ENCODE measurements at places on chromosomes 2 and 18. TPM values are rescaled to one million over a fixed set of nuclear protein-coding genes. Genes with fewer than 3 reads are reported as not detected.

DNA sequence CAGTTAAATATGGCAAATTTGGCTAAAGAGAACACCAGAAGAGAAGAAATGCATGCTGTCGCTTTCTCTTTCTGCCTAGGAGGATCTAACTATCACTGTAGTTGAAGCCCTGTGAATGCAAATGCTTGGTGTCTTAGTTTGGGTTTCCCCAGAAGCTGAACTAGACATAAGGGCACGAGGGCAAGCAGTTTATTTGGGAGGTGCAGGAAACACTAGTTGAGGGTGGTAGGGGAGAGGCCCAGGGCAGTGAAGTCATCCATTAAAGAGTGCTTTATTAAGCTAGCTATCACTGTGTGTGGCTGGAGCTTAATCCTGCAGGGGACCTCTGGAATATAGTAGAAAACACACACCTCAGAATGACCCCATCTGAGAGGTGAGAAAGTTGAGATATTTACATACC lies 639.8 kb upstream of the ZEB2 start:
- DNase-seq: no peak

DNA sequence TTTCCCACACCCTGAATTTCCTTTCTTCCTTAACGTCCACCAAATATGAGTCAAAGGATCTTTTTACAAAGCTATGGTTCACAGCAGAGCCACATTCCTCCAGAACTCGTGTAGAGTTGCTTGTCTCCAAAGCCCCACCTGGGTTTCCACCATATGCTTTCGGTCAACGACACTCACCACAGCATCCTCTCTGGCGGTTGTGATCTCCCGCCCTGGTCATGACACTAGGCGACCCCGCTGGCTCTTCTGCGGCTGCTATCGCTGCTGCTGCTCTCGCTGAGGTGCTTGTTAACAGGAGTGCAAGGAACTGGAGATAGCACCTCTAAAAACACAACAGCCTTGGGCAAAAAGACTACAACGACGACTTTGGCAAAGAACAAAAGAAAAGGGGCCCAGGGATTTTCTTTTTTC lies 340 bp downstream of the SLC40A1 start:
- DNase-seq: no peak

Gene EVX2
- total RNA-seq: not detected

DNA sequence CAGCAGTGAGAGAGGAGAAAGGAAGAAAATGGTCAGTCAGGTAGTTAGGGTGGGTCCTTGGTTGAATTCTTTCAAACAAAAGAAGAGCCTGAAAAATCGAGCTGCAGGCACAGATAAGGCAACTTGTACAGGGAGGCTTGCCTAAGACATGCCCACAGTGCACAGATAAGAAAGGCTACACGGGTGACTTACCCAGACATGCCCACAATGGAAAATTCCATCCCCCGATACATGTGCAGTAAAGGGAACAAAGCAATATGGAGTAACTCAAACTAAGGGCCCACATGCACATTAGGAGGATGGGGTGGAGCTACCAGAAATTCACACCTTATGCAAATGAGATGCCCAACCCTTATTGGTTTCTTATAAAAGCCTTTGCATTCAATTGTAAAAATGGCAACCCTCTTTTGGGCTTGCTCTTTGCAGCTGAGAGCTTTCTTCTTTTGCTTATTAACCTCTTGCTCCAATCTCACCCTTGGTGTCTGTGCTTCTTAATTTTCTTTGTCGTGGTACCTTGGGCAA lies 110.3 kb upstream of the RMP24 start:
- DNase-seq: no peak

Gene CHRNA1
- total RNA-seq: 0.94 TPM

DNA sequence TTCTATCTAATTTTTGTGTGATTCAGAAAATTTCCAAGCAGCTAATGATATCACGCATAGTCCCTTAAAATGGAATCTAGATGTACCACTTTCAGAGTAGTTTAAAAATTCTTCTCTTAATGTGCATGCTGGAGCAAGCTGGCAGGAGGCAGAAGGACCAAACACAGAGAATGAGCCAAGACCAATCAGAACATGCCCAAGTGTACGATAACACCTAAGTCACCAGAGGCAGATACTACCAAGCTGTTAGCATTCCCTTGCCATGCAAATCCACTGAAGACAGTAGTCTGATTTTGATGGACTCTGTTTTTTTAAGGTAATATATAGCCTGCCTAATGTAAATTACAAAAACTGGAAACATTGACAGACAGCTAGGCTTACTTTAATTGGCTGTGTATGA lies 109.3 kb downstream of the DNAH7 start:
- DNase-seq: no peak

DNA sequence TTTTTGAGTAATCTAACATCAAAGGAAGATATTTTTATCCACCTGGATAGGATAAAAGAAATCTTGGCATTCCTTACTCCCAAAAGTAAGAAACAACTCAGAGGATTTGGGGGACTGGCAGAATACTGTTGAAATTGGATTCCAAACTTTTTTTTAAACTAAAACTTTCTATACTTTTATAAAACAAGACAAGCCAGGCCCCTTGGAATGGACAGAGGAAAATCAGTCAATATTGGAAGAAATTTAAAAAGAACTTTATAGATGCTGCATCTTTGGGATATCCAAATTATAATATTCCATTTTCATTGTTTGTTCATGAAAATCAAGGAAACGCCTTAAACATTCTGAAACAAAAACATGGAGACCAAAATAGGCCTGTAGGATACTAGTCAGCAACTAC lies 147.6 kb upstream of the PIEZO2 start:
- no peak for DNase-seq

Gene KCNK3
- not detected for total RNA-seq

DNA sequence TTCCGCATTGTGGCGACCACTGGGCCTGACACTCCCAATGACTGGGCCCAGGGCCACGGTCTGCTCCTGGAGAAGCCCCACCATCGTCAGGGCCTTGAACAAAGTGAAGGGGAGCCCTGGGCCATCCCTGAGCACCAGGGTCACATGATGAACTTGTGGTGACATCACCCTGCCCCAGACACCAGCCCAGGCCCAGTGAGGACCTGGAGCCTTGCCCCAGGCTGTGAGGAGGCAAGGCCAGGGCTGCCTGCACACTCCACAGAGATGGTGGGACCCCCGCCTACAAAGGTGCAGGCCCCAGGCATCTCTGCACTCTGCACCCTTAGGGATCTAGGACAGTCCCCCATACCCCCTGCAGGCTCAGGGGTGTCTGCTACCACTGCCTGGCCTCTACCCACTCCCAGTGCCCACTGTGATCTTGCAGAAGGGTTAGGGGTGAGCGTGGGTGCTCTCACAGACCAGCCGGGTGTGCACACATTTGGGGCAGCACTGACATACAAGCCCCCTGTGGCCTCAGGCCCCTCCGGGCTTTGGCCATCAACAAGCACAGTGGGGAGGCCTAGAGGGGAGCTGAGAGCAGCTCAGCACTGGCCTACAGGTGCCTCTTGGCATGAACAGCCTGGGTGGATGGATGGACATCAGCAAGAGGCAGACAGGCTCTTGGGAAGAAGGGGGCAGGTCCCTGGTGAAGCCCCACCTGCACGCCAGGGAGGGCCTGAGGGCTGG lies 624.0 kb upstream of the LRRTM4 start:
- no peak for DNase-seq

DNA sequence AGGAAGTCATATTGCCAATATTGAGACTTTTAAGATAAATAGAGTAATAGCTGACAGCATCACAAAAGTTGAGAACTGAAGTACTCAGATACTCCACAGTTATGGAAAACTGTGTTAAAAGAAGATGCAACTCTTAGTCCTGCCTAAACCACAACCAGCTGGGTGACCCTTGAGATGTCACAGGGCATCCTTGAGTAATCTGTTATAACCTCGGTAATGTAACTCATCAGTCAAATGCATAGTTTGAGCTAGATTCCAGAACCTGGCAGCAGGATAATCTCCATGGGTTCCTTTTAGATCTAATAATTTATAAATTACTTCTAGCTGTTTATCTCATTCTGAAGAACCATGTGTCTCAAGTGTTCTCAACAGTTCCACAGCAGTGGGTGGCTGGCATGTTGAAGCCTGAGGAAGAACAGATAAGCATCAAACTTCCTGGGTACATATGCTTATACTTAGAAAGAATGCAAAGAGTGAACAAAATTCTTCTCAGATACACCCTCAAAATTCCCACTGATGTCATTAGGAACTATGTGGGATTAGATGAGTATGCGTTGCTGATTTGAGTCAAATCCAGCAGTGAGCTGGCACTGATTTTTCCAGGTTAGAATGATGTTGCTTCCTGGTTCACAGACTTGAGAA lies 304.1 kb upstream of the ERBB4 start:
- DNase-seq: no peak

GRCh38 chr2:242001853-242002252 lies 132.3 kb downstream of the RTP5 start:
- DNase-seq: no peak

DNA sequence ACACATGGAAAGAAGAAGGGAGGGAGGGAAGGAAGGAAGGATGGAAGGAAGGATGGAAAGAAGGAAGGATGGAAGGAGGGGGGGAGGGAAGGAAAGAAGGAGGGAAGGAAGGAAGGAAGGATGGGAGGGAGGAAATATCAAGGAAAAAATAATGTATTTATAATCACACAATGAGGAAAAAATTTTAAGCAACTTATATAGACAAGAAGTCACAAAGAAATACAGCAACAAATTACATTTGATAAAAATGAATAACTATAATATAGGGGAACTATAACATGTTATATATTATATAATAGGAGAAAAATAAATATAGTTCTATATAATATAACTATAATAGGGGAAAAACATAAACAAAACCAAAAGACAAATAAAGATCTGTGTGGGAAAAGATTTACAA lies 441.8 kb downstream of the LRATD1 start:
- no peak for DNase-seq

DNA sequence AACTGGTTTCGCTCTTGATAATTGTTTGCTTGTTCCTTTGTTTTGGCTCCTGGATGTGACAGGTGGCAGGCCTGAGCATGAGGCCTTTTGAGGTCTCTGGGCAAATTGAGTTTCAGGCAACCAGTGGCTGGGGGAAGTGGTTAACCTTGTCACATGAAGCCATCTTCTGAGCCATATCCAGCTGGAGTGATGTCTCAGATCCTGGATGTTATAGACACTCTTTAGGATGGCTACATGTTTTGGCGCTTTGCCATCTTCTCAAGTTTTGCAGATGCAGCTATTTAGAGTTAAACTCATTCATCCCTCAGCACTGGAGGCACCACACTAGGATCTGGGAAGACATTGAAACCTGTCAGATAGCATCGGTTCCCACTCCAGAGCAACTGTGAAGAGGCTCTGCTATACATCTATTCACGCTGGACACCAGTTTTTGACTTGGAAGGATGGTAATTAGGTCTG lies 25.3 kb upstream of the TACR1 start:
- DNase-seq: no peak

DNA sequence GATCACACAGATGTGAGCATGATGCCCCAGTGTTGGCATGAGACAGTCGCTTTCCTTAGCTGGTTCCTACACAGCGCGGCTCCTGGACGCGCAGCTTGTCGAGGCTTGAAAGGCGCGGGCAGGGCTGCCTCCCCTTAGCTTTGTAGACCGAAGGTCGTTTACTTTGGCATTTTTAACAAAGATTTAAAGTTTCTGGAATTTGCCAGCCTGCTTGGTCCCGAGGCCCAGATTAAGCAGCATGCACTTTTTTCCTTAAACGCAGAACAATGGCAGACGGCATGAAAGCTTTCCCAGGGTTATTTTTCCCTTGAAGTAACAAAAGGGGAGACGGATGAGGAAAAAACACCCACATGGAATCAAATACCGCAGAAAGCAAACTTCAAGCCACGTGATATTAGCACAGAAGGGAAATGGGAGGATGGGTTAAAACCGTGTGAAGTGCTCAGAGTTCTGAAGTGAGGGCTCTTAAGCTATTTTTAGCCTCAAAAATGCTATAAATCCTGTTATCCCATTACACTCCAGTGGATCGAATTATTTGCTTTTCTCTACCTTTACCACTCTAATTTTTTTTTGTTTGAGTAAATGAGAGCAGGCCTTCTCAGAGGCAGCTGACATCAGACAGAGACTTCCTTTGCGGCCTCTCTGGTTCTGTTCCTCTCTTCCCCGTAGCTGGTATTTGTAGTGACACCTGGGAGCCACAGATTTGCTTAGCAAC lies 55.7 kb downstream of the NPAS2 start:
- no peak for DNase-seq

Gene SOX11
- not detected for total RNA-seq

DNA sequence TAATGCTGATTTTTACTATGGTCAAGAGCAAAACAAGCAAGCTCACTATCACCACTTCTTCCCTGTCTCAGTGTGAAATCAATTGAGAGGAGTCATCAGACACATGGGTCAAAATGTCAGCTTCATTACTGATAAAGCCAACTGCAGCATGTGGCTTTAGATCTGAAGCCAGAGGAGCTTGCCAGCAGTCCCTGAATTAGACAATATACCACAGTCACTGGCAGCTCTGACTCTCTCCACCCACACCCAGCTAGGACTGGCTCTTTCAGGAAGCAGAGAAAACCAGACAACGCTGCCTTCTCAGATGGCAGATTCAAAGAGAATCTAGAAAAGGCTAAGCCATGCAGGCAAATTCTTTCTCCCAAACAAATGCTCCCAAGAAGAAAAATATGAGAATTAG lies 20.0 kb upstream of the ASB18 start:
- no peak for DNase-seq

- DNase-seq: no peak
These were observed 118.5 kb upstream of the CD302 start for GRCh38 chr2:159916511-159916910.

DNA sequence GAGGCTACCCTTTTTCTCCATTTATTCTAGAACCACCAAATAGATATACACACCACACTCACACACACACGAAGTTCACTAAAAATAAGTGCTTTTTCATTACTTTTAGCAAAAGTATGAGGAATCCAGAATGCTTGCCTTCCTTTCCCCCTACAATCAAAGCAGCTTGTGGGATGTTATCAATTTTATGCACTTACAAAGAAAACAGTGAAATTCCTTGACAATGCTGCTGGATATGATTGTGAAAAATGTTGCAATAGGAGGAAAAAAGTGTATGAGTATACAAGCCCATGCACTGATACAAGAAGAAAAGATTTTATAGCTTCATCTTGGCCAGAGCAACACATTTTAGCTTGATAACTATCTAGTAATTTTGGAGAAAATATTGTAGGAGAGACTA lies 269.2 kb downstream of the XIRP2 start:
- DNase-seq: no peak

Gene STARD6
- total RNA-seq: not detected

Gene DYNAP
- total RNA-seq: not detected

DNA sequence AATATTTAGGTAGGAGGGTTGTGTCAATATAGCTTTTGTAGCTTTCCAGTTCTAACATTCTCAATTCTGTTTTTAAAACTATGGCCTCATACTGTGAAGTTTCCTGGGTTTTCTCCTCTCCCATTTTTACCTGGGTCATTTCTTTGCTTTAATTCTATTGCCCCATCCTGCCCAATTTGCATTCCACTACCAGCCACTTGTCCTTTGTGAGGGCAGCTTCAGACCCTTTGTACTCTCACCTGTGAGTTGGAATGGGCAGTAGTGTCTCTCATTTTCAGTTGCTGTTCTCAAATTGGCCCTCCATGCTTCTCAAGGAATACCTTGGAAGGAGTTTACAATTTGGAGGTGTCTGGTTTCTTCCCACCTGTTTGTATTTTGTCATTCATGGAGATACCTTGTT lies 108.4 kb downstream of the CAMKMT start:
- no peak for DNase-seq

GRCh38 chr2:144449028-144449406 lies 70.9 kb downstream of the ZEB2 start:
- DNase-seq: no peak

Gene AFG3L2
- 29.6 TPM for total RNA-seq
